ENCODE measurements at places on chromosomes 16 and 17.

- DNase-seq = no peak
Observed at GRCh38 chr16:89404561-89404960, 85.8 kb downstream of the ANKRD11 start.

GRCh38 chr17:28343491-28343932 is 8.0 kb downstream of the TNFAIP1 start:
- no peak for DNase-seq

DNA sequence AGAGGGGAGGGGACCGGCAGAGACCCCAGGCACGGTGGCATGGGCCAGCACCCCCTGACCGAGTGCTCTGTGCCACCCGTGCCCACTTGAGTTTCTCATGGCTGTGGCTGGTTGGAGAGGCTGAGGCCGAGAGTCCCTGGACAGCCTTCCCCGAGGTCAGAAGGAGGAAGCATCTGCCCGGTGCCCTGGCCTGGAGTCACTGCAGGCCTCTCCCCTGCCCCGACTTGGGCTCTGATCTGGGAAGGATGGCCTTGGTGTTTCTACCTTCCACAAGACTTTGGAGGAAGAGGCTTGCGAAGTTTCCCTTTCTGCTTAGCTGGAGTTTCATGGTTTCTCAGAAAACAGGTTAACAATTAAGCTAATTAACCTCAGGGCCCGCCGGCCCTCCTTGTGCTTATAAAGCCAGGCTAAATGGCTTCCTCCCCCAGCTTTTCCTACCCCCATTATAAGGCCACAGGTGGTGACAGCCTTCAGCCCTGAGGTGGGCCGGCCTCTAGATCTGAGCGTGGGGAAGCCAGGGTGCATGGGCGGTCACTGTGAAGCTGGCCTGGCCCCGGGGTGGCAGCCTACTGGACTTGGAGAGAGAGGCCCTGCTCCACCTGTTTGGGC is 17.3 kb downstream of the LLGL2 start:
- DNase-seq = no peak

DNA sequence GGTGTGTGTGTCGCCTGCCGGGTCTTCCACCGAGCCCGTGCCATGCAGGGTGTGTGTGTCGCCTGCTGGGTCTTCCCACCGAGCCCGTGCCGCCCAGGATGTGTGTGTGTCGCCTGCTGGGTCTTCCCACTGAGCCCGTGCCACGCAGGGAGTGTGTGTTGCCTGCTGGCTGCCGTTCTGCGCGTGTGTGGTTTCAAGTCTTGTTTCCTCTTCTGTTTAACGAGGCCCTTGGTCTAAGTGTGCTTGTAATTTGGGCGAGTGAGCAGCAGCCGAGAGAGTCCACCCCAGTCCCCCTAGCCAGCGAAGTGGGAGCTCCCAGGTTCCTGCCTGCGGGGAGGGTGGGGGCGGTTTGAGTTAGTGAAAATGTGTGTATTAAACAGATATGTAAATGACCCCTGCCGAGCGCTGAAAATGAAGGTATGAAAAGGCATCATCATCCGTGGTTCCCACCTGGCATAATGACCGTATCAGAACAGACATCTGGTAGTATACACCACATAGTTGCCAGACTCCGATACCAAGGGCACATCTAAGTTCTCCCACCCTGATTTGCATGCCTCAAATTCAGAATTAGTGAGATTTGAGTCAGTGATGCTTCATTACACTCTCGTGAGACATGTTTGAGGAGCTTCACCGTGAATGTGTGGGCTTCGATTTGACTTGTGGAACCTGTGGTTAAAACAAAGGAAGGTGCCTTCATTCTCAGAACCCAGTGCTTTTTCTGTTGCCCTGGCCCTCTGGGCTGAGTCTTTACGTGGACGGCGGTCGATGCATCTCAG is 114.5 kb upstream of the CHMP6 start:
- DNase-seq = no peak

DNA sequence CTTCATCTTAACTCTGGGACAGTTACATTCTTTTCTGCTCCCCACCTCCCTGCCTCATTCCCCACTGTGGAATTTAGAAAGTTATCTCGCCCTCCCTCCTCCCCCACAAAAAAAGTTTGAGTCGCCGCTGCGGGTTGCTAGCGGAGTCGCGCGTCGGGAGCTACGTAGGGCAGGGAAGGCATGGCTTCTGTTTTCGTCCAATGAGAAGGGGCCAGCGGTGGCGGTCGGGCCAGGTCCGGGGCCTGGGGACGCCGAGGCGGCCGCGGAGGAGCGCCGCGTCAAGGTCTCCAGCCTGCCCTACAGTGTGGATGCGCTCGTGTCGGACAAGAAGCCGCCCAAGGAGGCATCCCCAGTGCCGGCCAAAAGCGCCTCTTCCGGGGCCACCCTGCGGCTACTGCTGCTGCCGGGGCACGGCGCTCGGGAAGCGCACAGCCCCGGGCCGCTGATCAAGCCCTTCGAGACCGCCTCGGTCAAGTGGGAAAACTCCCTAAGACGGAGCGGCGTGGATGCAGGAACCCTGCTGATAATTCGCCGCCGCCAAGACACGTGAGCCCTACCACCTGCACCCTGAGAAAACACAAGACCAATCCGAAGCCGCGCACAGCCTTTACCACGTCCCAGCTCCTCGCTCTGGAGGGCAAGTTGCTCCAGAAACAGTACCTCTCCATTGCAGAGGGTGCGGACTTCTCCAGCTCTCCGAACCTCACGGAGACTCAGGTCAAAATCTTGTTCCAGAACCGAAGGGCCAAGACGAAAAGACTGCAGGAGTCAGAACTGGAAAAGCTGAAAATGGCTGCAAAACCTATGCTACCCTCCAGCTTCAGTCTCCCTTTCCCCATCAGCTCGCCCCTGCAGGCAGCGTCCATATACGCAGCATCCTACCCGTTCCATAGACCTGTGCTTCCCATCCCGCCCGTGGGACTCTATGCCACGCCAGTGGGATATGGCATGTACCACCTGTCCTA is 8.9 kb downstream of the OR4D1 start:
- DNase-seq = no peak
